Naive thymus-derived CD8-positive, alpha-beta T cell (primary cell): ENCODE measurements at places on chromosomes 5 and 9.

GRCh38 chr9:122406070-122406890 lies 35.5 kb downstream of the PTGS1 start:
- no peak for DNase-seq

DNA sequence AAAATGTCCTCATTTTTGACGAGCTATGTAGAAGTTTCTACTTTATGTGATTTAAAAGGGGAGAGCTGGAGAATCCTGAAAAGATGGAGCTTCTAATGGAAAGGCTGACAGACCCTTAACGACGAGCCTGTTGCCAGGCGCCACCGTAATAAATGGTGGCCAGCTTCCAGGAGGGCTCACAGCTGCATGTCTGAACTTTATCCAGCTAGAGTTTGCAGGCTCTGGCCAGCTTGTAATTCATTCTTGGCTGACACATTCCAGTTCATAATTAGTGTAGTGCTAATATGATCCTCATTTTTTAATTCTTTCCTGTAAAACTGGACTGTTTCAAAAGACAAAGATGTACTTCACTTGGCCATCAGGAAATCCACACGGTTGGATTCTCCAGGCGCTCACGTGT lies 246.7 kb downstream of the GAS1 start:
- DNase-seq: no peak

- DNase-seq: no peak
Observed at GRCh38 chr5:98041661-98042060, 731.8 kb upstream of the RGMB start.

DNA sequence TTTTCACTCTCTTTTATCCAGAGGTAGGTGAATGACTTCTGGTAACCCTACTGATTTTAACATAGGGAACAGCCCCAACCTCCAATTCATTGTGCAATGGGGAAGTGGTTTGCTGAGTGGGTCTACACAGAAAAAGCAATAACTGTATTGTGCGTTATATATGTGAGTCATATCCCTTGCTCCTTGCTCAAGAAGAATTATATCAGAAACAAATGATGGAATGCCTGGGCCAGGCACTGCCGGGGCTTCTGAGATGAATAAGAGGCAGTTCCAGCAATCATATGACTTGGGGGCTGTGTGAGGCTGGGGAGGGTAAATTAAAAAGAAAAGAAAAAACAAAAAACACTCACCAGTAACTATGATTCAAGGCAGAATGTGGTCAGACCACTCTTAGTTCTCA lies 79.2 kb upstream of the ABCA1 start:
- no peak for DNase-seq

GRCh38 chr5:55994495-55994997 lies at the start of gene IL6ST:
IL6ST (minus strand) TSS chr5:55994963; CDS start chr5:55976278, 18,685 bp downstream.
- peak; percentile 65 for DNase-seq

GRCh38 chr9:109134167-109134578 lies 14.4 kb upstream of the TMEM245 start:
- DNase-seq: no peak
